ENCODE measurements at places on chromosomes 5 and 9.

DNA sequence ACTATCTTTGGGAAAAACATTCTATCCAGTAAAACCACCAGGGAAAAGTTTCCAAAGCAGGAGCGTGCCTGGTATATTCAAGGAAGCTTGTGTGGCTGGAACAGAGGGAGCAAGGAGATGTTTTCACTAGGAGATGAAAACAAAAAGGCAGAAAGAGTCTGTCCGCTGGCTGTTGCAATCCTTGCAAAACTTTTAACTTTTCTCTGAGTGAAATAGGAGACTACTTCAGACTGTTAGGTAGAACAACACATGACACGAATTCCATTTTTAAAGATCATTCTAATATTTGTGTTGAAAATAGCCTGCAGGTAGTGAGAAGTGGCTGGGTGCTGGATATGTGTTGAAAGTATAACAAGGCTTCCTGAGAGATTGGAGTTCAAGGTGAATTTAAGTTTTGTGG lies 69.5 kb downstream of the PRR16 start:
- no peak for DNase-seq

DNA sequence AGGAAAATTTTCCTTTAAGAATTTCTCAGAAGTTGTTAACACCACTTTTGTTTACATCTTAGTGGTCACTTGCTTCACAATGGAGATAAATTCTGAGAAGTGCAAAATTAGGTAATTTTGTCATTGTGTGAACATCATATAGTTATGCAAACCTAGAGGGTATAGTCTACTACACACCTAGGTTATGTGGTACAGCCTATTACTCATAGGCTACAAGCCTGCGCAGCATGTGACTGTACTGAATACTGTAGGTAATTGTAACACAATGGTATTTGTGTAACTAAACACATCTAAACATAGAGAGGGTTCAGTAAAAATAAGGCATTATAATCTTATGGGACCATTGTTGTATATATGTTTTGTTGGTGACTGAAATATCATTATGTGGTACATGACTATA lies 388.7 kb upstream of the POU5F2 start:
- DNase-seq: no peak

DNA sequence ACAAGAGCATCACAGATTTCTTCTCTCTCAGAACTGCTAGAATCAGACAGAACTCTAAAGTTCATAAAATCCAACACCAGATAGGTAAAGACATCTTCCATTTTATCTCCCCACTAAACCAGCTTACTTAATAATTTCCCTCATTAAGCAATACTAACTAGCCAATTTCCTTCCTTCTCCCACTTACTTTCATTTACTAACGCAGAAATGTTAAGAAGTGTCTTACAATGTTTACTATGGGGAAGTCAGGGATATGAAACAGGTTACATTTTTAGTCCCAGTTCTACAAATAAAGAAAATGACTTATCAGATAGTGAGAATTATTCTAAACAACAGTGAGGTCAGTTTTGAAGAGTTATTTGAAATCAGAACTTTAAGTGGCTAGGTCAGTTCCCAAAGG lies 236.5 kb downstream of the FBXL17 start:
- DNase-seq: no peak

DNA sequence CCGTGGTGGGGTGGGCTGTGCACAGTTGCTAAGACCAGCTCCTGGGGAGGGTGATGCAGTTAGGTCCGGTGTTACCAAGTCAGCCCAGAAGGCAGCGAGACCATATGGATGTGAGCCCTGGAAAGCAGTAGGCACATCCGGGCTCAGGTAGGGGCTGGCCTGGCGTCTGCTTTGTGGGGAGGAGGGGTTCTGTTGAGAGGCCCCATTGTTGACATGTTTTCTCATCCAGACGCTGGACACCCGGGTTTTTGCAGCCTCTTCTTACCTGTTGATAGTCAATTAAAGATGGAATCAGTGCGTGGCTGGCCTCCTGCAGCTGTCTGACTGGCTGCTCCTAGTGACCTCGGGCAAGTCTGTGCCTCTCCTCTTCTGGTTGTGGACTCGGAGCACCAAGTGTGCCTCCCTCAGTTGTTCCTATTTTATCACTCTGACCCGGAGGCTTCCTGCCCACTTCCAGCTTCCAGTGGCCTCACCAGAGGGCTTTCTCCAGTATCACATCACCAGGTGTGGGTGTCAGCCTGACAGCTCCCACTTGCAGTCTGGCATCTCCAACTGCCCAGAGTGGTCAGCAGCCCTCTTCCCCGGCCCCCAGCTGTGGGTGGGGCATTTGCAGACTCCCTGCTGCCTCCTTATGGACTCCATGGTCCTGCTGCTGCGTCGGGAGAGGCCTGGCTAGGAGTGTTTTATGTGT lies 90.8 kb downstream of the EHMT1 start:
- no peak for DNase-seq

DNA sequence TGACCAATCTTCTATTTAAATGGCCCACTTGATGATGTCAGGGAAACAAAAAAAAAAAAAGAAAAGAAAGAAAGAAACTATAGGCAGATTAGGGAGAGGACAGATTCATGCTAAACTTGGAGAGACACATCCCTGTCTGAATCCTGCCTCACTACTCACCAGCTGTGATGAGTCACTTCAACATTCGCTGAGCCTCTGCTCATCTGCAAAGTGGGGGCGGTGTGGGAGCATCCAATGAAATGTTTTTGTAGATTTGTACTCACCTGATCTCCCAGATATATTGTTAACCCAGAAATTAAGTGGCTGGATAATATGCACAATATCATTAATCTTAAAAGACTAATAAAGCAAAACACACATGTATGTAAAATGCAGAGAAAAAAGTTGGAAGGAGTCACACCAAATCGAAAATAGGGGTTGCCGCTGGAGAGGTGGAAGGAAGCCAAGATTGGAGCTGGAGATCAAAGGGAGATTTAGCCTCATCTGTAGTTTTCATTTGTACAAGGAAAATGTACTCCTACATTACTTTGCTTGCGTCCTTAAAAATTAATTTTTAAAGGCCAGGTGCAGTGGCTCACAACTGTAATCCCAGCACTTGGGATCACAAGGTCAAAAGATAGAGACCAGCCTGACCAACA lies 17.0 kb upstream of the ERGIC1 start:
- no peak for DNase-seq

DNA sequence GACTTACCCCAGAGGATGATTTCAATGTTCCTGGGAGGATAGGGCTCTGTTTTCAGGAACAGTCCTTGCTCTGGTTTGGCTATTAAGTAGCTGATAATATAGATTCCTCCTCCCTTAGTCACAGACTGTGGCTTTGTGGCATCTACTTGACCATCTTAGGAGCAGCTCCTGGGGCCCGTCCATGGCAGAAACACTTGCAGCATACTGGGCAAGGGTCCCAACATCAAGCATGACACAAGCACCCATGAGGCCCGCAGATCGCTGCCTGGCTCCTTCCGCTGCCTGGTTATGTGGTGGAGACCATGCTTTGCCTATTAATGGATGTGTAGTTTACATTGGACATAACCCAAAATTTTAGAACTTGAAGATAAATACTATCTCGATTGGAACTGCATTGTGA lies 170.1 kb downstream of the ICE1 start:
- DNase-seq: no peak

DNA sequence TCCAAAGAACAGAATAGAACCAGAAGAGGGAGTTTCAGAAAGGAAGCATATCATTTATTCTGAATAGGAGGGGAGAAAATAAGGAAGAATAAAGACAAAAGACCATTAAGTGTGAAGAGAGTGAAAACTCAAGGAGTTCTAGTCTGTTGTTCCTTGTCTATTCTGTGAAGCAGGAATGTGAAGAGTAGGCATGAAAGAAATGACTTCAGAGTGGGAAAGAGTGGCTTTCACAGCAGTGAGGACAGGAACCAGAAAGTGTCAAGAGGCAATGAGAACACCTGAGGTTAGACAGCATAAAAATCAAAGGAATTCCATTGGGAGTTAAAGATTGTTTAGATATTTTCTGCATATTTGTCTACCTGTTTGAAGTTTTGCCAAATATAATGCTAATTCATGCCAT lies 768.8 kb upstream of the GRAMD2B start:
- DNase-seq: no peak

DNA sequence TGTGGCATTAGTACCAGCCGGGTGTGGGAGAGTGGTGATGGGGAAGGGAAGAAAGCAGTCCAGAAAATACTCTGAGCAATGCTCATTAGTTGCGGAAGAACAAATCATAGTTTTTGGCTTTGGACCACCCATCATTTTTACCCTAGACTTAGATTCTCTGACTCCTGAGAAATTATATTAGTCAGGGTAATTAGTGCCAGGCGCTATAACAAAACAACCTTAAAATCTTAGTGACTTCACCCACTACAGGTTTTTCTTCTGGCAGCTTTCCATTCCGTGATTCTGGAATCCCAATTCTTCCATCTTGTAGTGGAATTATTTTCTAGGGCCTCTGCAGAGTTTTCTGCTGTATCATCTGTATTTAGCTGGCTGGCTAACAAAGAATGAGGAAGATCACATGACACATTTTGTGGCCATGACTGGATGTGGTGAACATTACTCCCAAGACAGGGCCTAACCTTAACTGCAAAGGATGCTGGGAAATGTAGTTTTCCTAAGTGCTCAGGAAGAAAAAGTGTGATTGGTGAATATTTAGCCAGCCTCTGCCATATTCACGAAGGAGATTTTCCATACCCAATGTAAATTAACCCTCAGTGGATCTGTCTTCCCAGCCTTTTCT lies 373.0 kb upstream of the MEF2C start:
- no peak for DNase-seq

- DNase-seq: no peak
Observed at GRCh38 chr5:125011014-125011413, 264.6 kb upstream of the ZNF608 start.

DNA sequence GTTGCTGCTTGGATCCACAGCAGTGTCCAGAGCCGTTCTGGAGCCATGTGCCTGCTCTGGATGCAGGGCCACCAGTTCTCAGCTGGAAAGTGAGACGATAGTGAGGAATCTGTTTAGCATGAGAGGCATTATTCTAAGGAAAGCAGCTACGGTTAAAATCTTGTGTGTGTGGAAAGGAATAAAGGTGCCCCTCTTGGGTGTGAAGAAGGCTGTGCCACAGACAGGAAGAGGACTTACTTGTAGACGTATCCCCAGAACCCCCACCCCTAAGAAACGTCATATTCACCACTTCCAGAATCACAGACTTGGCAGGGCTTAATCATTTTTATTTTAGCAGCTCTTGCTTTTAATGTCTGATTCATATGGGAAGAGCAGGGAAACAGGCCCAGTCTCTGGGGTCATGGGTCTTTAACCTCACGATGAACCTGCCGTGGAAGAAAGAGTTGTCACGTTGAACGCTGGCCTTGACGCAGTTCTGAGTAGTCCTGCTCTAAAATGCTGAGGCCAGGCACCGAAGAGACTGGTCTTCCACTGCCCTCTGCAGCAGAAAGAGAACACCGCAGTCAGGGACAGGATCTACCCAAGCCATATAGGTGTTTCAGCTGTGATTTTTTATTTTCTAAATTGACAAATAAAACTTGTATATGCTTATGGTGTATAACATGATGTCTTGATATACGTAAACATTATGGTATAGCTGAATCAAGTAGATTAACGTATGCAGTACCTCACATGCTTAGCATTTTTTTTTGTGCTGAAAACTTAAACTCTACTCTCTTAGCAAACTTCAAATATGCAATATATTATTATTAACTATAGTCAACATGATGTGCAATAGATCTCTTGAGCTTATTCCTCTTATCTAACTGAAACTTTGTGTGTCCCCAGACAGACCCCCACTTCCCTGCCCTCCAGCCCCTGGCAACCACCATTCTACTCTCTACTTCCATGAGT lies 38.8 kb downstream of the CARTPT start:
- DNase-seq: no peak

GRCh38 chr9:129258124-129258822 lies 80.2 kb upstream of the IER5L start:
- DNase-seq: peak; percentile 20

GRCh38 chr9:83270116-83270515 lies 207.2 kb upstream of the RASEF start:
- DNase-seq: no peak

GRCh38 chr9:137156567-137157375 lies 13.1 kb downstream of the LRRC26 start:
- no peak for DNase-seq

- no peak for DNase-seq
Observed at GRCh38 chr9:27362447-27363210, 65.7 kb upstream of the EQTN start.

- DNase-seq: no peak
Observed at GRCh38 chr5:103486739-103487138, 75.8 kb downstream of the NUDT12 start.

GRCh38 chr5:109374625-109375024 lies 35.1 kb downstream of the PJA2 start:
- DNase-seq: no peak

GRCh38 chr9:119688547-119688946 lies 319.3 kb upstream of the BRINP1 start:
- no peak for DNase-seq

GRCh38 chr5:171295801-171296200 lies 13.2 kb upstream of the TLX3 start:
- DNase-seq: no peak

Data from bone marrow (tissue), 2 donors.